ENCODE measurements at places on chromosomes 6 and 20.

GRCh38 chr6:27806981-27807440 lies 105.2 kb downstream of the OR2B2 start:
- no peak for DNase-seq

DNA sequence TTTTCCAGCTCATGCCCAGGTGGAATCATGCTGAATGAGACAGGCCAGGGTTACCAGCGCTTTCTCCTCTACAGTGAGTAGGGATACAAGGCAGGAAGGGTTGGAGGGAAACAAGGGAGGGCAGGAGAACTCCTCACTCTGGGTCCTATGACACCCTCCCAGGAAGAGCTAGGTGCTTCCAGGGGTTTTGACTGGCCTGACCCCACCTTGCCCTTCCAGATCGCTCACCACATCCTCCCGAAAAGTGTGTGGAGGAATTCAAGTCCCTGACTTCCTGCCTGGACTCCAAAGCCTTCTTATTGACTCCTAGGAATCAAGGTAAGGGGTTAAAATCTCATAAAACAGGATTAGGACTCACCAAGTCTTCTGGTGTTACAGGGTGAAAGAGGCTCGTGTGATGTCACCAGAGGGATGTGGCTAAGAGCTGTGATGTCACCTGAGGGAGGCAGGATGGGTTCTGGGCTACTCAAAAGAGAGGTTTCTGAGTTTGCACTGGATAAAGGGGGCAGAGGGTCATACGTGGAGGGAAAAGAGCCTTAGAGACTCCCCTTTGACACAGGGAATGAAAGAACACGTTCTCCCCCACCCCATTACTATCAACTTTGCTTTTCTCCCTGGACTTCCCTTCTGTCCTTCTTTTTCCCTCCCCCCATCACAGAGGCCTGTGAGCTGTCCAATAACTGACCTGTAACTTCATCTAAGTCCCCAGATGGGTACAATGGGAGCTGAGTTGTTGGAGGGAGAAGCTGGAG lies 1.9 kb downstream of the APOM start:
- no peak for DNase-seq

- DNase-seq, result no peak
Observed at GRCh38 chr6:39333644-39334438, 11.3 kb upstream of the KCNK16 start.

DNA sequence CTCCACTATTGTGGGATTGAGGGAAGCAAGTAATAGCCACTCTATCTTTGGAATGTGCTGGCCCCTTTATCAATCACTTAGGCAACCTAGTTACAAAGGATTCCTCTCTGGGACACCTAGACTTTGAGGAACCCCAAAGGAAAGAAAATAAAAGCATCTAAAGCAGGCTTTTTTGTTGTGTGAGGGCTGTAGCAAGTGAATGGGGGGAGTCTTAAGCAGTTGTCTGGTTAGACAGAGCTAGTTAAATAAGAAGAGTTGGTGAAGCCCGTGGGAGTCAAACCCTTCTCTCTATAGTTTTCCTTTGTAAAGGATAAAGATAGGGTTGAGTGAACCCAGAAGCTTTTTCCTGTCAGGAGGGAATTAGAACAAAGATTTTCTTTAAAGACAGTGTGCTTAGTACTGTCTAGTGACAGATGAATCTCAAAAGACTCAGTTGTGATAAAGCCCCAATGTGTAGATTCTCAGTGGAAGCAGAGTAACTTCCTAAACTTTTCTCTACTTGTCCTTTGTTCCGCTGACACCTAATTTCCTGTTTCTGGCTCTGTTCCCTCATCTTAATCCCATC lies 63.3 kb downstream of the HDGFL1 start:
- DNase-seq, result no peak

- DNase-seq, result no peak
Observed at GRCh38 chr20:4710106-4710475, 11.6 kb upstream of the PRND start.

- no peak for DNase-seq
Observed at GRCh38 chr6:90892271-90892670, 305.4 kb upstream of the MAP3K7 start.

DNA sequence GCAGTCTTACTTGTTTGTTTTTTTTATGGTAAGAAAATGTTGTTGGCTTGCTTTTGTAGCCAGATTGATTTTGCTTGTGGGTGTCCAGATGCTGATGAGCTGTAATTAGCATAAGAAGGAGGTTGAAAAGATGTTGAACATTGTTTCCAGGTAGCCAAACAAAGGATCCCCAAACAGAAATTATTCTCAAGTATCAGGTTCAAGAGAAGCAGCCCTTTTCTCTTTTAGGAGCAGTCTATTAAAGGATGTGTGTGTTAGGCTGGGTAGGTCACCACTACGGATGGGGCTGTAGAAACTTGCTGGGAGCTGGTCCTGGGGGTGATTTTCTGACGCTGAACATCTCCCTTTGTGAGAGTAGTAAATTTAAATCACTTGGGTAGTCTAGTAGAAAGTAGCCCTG lies 86.9 kb upstream of the VSTM2L start:
- DNase-seq, result no peak
